ENCODE measurements at places on chromosomes 3 and 15. TPM values are rescaled to one million over a fixed set of nuclear protein-coding genes. Genes with fewer than 3 reads are reported as not detected.

- DNase-seq = no peak
These were observed 365.8 kb upstream of the RGMA start for GRCh38 chr15:93454788-93455187.

- no peak for DNase-seq
These were observed 13.5 kb upstream of the CERS3 start for GRCh38 chr15:100542290-100542689.

- DNase-seq = no peak
These were observed 129.1 kb upstream of the UMPS start for GRCh38 chr3:124601190-124601589.

GRCh38 chr3:22685597-22685996 is 517.5 kb upstream of the UBE2E2 start:
- no peak for DNase-seq

- no peak for DNase-seq
These were observed 116.7 kb upstream of the ETV5 start for GRCh38 chr3:186225603-186226002.

- no peak for DNase-seq
These were observed 33.8 kb downstream of the RIOX2 start for GRCh38 chr3:97938444-97938843.

- DNase-seq = no peak
These were observed 29.7 kb downstream of the ARNT2 start for GRCh38 chr15:80433836-80434235.

GRCh38 chr3:65779390-65779789 is 259.3 kb downstream of the MAGI1 start:
- no peak for DNase-seq

DNA sequence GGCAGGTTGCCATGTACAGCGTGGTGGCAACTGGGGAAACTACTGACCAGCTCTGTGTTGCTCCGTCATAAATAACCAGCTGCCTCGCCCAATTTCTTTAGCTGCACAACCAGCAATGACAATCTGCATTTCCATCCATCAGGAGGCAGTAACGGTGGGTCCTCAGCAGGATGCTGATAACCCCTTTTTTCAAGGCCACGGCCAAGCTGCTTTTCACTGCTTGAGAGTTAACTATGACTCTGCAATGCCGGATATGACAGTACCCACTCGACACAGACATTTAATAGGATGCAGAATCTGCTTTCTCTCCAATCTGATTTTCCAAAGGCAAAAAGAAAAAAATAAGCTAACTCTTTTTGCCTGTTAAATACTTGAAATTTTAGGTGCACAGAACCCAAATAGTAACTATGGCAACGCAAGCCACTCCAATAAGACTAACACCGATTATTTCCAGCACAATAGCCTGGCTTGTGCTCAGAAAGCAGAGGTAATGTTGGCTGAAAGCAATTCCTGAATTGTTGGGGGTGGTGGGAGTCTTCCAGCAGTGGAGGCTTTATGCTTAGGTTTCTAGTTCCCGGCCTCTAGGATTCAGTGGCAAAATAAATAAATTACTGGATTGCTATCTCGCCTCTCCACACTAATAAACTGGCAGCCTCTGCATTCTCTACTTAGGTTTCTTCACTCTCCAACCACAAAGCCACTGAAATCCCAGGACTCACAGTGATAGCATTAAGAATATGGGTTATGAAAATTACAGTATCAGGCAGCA is 31.2 kb upstream of the SRGAP3 start:
- DNase-seq = peak; percentile 49

DNA sequence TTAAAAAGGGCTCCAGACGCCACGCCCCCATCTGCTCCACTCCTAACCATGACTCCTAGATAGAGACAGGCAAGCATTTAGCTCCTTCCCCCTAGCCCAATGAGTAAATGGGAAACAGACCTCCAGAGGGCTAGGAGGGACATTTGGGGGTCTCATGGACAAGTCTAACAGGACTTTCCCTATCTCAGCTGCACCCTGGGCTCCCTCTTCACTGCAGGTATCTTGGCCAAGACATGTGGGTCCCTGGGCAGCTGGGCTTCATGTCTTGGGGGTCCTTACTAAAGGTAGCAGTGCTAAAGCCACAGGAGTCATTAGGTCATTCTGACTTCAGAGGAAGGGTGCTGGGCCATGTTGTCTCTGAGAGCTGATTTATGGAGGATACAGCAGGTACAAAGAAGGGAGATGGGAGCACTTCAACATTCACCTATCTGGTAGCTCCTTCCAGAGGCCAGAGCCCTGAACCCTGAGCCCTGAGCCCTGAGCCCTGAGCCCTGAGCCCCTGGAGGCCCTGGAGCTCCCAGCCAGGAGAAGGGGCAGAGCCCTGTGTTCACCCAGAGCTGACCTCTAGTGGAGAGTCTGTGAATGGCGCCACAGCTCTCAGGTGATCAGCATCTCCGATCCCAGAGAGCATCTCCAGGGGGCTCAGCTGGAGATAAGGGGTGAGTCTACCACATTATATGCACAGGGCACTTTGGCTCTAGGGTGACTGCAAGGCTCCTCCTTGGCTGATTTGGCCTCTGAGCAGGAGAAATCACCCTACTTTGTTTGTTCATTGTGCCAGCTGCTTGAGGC is 40.1 kb upstream of the EPHB1 start:
- peak; percentile 11 for DNase-seq

- DNase-seq = no peak
These were observed 484.6 kb upstream of the TBL1XR1 start for GRCh38 chr3:177681852-177682251.

Gene CPNE9
- 3.3 TPM for total RNA-seq

Gene CHD2
- 105 TPM for total RNA-seq

Gene CPA3
- 4.5 TPM for total RNA-seq

Gene KY
- total RNA-seq = 1.5 TPM

Measured in spinal cord (tissue), 10 donors.